ENCODE measurements at places on chromosomes 13 and 19.
A peak's percentile ranks its signal among the peaks of the same experiment; 100 is the strongest.

GRCh38 chr13:49112782-49113525 lies 107.2 kb upstream of the MLNR start:
- DNase-seq, result peak; percentile 14

- DNase-seq, result no peak
Observed at GRCh38 chr13:31436478-31436877, 236.7 kb downstream of the B3GLCT start.

- DNase-seq, result no peak
Observed at GRCh38 chr13:80498433-80498832, 157.5 kb upstream of the SPRY2 start.

- no peak for DNase-seq
Observed at GRCh38 chr13:44895953-44896335, 93.3 kb downstream of the NUFIP1 start.

DNA sequence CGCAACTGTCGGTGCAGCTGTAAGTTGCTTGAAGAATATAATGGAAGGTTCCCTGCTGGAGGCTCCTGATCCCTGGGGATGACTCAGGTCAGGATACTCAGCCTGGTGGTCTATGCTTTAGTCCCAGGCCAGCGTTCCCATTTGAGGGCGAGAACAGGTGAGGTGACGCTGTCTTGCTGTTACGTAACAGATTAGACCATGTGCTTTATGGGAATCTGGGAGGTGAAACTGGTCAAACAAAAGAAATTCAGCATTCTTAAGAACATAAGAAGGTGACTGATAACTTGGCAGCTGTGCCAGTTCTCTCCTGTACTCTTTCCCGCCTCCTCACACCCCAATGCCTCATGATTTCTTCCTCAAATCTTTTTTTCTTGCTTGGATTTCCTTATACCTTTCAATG lies at the start of gene CXCL17:
CXCL17 (minus strand) TSS at position 114 of the 400 bp plus-strand sequence. CDS start 114 bp downstream, outside the sequence.
- no peak for DNase-seq

DNA sequence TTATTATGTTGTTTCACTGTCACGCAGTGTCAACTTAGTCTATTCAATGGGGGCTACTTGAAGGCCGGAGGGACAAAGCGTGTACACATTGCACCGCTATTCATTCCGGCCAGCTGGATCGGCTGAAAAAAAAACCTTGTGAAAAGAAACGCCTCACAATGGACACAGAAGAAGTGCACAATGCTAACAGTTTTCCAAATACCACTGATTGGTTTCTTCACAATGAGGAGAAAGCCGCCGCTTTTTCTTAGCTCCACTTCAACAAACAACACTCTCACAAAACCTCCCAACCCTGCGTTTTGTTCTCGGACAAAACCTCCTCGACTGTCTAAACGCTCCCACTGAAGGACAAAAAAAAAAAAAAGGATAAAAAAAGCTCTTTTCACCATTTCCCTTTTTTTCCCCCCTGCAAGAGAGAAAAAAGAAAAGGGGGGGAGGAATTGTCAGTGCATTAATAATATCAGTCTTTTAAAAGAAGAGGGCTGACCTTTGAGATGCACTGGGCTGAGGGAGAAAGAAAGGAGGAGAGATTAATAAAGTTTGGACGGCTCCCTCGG lies 5.4 kb downstream of the SOX21 start:
- no peak for DNase-seq
